ENCODE measurements at places on chromosomes 12 and 14.

DNA sequence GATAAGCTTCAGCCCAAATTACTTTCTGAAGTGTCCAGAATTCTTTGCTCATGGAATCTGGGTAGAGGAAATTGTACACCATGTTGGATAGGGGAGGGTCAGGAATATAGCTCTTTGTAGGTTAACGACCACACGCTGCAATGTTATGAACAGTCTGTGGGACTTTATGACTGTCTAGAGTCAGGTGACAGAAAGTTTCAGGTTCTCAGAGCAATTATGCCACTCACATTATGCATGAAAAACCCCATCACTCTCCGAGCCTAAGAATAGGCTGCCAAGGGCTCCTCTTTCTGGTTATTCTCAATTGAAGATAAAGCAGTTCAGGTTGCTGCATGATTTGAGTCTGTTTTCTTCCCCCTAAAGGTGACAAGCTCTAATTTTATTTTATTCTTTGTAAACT is 430.9 kb downstream of the ATP23 start:
- no peak for DNase-seq

DNA sequence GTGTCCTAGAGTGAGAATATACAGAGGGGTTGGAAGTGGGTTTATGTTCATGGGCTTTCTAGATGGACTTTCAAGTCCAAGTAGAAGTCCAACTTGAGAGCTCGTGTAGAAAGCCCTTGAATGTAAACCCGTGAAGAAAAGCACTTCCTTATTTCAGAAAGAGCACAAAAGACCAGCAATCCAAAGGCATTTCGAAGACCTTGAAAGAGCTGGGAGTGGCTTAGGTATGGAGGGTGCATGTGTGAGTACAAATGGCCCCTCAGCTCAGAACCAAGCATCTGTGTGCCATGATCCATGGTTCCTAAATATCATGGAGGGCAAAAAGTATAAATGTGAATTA is 160.7 kb downstream of the ETV6 start:
- DNase-seq: no peak

GRCh38 chr14:82410064-82410463 is 876.4 kb upstream of the SEL1L start:
- DNase-seq: no peak

DNA sequence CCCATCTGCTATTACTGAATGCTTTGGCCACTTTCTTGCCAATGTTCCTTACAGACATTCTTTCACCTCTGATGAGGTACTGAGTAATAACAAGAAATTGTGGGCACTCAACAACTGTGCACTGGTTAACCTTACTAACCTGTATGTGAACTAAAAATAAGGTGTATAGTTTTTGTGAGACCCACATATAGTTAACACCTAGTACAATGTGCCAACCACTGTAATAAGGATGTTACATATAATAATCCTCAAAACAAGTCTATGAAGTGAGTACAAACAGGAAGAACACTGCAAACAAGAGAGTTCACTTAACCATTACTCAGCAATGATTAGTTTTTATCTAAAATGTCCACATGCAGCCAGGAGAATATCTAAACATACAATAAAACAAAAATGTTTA is 4.5 kb downstream of the DDHD1 start:
- DNase-seq: no peak

GRCh38 chr12:55548756-55549155 is 646 bp upstream of the OR6C4 start:
- DNase-seq: no peak

- DNase-seq: no peak
Measured at GRCh38 chr12:75666939-75667334, 155.5 kb upstream of the KRR1 start.

- DNase-seq: peak; percentile 7
Measured at GRCh38 chr12:57512665-57513064, 7.6 kb downstream of the DDIT3 start.

- DNase-seq: no peak
Measured at GRCh38 chr14:61140872-61141271, 140.3 kb downstream of the TMEM30B start.

DNA sequence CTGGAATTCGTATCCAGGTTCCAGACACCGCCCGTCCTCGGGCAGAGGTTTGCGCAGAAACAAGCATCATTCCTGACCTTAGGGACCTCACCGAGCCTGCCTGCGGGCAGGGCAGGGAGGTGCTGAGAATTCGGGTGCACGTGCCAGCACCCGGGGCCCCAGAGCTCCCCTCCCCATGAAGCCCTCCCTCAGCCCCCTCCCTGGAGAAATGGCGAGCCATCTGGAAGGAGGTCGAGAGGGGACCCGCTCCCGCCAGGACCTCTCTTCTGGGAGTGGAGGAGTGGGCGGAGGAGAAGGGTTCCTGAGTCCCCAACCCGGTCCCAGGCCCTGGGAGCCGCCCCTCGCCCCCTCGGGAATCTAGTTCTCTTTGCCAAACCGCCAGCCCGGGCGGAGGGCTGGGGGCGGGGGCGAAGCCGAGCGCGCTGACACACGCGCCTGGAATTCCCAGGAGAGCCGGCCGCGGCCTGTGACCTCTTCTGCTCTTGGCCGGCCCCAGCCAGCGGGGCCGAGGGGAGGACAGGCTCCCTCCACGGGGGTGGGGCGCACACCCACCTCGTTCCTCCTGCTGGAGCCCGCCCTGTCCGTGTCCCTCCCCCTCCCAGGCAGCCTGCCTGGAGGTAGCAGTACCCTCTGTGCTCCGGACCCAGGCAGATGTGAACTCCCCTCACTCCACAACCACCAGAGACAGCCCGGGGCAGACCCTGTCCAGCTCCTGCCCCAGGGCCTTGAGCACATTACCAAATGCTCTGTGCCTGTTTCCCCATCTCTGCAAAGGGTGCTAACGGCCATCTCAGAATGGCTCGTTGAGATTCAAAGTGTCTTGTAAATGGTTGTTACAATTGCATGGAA is 23.0 kb upstream of the GPR132 start:
- peak; percentile 67 for DNase-seq

- no peak for DNase-seq
Measured at GRCh38 chr12:92288561-92288960, 142.9 kb upstream of the BTG1 start.
